Stimulated activated naive CD4-positive, alpha-beta T cell (primary cell): ENCODE measurements at places on chromosomes 4 and X.
A peak's percentile ranks its signal among the peaks of the same experiment; 100 is the strongest.

DNA sequence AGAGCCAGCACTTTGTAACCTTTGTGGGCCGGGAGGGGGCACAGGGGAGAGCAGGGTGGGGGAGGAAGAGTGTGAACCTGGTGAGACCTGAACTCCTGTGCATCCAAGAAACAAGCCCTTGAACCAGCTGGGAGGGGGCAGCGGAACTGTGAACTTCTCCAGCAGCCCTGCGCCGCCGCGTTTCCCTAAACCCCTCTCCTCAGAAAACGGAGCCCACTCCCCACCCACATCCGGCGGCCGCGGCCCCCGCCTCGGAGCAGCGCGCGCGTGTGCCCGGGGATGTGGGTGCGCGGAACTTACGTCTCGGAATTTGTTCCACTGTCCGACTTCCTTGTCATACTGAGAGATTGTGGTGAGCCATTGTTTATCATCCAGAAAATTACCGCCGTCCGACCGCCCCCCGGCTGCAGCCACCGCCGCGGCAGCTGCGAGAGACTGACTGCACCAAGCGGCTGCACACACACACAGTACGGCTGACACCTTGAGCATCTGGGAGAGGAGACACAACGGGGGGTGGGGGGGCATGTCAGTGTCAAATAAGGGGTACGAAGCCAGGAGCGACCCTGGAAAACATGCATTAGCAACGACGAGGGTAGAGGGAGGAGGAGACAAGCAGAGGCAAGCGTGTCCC lies 494 bp downstream of the SPOCK3 start:
- DNase-seq: no peak

DNA sequence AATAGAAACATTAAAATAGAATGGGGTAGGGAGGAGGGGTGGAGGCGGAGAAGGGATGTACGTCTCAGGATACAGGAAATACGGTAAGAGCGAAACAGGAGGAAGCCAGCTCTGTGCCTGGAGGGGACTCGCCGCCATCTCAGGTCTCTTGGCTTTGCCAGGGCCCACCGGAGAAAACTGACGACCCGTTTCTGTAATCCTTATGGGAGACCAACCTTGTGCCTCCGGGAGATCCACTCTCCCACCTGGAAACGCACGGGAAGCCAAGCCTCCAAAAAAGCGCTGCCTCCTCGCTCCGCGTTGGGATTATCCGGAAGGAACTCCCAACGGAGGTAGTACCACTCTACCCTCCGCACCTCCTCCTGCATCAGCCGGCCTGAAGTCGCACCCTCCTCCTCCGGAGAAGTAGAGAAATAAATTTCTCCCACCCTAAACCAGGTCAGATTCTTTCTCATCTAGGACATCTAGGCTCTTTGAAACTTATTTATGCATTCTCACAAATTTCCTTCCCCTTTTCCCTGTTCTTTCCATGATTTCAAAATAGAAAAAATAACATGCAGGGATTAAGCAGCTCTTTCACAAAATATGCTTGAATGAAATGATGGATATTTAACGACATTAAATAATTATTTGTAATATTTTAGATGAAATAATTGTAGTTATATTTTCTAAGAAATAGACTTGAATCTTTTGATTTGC lies at the start of gene NBDY:
Gene NBDY, plus strand, starts transcription at position 92 of the 699 bp plus-strand sequence. Its CDS starts 111 bp downstream, at position 203.
- peak; percentile 22 for DNase-seq

GRCh38 chr4:86497131-86497530 lies 97.0 kb upstream of the PTPN13 start:
- no peak for DNase-seq

DNA sequence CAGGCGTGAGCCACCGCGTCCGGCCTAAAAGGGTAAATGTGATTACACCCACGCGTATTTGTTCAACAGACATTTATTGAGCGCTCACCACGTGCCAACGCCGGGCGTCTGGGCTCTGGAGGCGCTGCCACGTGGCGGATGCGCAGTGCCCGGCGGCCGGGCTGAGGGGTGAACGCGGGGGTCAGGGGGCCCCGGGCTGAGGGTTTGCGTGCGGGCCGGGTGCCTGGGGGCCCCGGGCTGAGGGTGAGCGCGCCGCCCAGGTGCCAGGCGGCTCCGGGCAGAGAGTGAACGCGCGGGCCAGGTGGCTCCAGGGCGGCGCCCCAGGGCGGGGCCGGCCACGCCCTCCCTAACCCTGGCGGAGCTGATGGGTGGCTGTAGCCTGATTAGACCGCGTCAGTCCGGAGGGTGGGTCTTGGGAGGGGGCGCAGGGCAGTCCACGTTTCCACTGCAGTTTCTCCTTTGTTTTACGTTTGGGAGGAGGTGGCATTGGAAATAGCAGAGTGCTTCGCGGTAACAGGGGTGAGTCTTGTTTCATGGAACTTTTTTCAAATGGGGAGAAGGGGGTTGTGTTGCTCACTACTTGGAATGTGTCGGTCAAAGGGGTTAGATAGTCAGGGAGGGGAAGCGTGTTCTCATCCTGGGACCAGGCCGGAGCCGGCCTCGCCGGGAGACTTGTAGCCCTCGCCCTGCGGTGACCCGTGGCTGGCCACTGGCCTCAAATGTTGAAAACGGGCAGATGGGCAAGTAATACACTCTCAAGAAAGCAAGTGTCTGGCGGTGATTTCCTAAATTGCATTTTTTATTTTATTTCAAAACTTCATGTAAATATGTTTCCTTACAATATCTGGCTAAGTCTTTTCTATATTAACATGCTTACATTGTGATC lies at the start of gene ZFP42:
Gene ZFP42, plus strand, starts transcription at position 450 of the 886 bp plus-strand sequence. CDS start 7,037 bp downstream, outside the sequence.
- DNase-seq: no peak

GRCh38 chrX:133335027-133335426 lies 80.3 kb downstream of the GPC4 start:
- peak; percentile 0 for DNase-seq

- DNase-seq: no peak
Observed at GRCh38 chr4:34009951-34010350, 2234.4 kb downstream of the ARAP2 start.

DNA sequence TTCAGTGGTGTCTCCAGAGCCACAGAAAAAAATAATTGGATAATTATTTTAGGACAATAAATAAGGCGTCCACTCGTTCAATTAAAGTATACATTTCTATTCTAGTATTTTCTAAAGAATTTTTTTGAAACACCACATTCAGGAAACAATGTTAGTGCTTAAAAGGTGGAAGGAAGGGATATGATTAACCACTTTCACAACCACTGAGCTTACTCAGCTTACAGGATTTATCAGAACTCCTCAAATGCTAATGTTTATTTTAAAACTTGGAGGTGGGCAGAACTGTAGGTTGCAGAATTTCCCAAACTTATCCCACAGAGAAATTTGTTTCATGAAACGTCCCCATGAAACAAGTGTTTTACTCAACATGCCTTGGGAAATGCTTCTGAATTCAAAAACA lies 54.3 kb upstream of the MAGEB2 start:
- no peak for DNase-seq

GRCh38 chr4:172787111-172787510 lies 381.5 kb upstream of the GALNT7 start:
- no peak for DNase-seq

GRCh38 chr4:78707793-78708192 lies 68.4 kb upstream of the BMP2K start:
- DNase-seq: no peak

- DNase-seq: no peak
Observed at GRCh38 chr4:123606946-123607542, 210.4 kb downstream of the SPRY1 start.

DNA sequence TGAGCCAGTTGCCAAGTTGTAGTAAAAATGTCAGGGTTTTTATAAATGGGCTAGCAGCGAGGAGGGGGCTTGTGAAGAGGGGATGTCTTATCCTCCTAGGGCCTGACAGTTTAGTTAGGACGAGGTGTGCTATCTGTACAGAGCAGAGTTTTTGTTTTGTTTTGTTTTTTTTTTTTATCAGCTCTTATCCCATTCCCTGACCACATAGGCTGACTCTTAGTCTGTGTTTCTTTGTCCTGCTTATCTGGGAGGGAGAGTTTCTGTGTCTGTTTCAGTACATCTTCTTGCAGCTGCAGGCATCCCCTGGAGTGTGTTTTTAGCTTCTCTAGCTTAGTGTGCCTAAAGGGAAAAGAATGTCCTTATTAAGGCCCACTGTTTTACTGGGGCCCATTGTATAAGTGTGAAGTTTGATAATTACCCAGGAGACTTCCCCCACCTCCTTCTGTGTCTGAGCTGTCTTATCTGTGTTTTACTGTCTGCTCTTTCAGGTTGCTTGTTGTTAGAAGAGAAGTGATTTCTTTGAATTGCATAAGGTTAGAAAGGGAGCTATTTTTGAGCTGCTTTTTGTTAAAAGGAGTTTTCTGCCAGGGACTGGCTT lies 32.0 kb downstream of the PAGE2 start:
- DNase-seq: no peak
